ENCODE measurements at places on chromosomes 3 and 15. TPM values are rescaled to one million over a fixed set of nuclear protein-coding genes. Genes with fewer than 3 reads are reported as not detected.

DNA sequence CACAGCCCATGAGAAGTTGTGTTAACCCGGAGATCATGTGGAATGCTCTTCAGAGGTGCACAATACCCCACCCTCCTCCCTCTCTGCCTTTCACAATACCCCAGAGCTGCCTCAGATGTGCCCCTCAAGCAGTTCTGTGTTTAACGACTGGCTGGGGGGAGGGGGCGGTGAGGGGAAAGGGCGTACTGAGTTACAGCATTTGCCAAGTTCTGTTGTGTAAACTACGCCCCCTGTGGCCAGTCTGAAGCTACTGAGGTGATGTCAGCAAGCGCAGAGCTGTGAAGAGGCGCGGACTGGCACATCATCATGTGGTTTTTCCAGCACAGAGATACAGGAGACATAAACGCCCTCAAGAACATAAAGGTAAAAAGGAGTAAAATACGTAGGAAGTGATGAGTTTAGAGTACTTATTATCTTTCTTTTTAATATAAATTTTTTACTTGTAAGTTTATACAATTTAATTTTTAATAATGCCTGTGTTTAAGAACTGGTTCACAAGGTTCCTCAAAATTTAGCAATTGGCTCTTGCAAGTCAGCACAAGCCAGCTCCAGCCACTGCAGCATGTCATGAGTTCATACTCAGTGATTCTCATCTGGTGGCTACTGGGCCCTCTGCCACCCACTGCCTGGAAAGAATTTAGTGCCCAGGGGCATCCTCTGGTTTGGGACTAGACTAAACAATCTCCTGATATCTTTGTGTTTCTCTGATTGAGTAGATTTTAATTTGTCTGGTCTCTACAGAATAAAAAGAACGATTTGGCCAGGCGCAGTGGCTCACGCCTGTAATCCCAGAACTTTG, 1.7 kb downstream of the EPB42 start:
- H3K36me3 ChIP-seq: no peaks in the 10 kb centered on the region
- DNase-seq: peak; percentile 48
- H3K4me1 ChIP-seq: peaks cover 10% of the 10 kb centered on the region
- no peaks in the 10 kb centered on the region for H3K27me3 ChIP-seq
- H3K4me3 ChIP-seq: no peak overlapping the region

- no peaks in the 10 kb centered on the region for H3K27me3 ChIP-seq
- no peak overlapping the region for H3K27ac ChIP-seq
- no peak for DNase-seq
- peaks cover 12% of the 10 kb centered on the region for H3K4me1 ChIP-seq
- H3K4me3 ChIP-seq: no peak overlapping the region
These were observed 90.9 kb downstream of the MBNL1 start for GRCh38 chr3:152359385-152360248.

GRCh38 chr3:143497382-143497781, 350.9 kb downstream of the SLC9A9 start:
- no peak overlapping the region for H3K4me3 ChIP-seq
- H3K4me1 ChIP-seq: no peaks in the 10 kb centered on the region
- DNase-seq: no peak
- H3K27ac ChIP-seq: no peak overlapping the region
- no peaks in the 10 kb centered on the region for H3K36me3 ChIP-seq

- no peaks in the 10 kb centered on the region for H3K27me3 ChIP-seq
- no peak for DNase-seq
- no peak overlapping the region for H3K27ac ChIP-seq
- no peak overlapping the region for H3K4me3 ChIP-seq
These were observed 34.0 kb downstream of the ATP13A4 start for GRCh38 chr3:193520738-193521137.

Gene GCNT3
- total RNA-seq: not detected

Measured in cardiac muscle cell (in vitro differentiated cells and primary cell).